ENCODE measurements at places on chromosomes 5 and 9.

GRCh38 chr9:85421641-85422040 lies 320.1 kb downstream of the AGTPBP1 start:
- no peak for DNase-seq

GRCh38 chr9:137250329-137251193 lies 525 bp upstream of the STPG3 start:
- DNase-seq = no peak

DNA sequence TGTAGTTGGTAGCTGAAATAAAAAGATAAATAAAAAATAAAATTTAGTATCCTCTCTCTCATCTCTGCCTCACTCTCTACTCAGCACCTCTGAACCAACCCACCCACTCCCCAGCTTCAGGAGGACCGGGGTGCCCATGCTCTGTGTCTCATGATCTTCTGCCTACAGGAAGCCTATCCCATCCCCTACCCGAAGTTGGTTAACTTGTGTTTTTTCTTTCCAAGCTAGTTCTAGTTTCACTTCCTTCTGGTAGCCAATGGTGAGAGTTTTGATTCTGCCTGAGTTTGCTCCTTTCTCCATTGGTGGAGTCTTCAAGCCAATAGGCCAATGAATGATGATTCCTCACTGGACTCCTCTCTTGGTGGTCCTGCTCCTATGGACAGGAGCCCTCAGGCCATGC lies 32.1 kb downstream of the SNX24 start:
- DNase-seq = no peak

DNA sequence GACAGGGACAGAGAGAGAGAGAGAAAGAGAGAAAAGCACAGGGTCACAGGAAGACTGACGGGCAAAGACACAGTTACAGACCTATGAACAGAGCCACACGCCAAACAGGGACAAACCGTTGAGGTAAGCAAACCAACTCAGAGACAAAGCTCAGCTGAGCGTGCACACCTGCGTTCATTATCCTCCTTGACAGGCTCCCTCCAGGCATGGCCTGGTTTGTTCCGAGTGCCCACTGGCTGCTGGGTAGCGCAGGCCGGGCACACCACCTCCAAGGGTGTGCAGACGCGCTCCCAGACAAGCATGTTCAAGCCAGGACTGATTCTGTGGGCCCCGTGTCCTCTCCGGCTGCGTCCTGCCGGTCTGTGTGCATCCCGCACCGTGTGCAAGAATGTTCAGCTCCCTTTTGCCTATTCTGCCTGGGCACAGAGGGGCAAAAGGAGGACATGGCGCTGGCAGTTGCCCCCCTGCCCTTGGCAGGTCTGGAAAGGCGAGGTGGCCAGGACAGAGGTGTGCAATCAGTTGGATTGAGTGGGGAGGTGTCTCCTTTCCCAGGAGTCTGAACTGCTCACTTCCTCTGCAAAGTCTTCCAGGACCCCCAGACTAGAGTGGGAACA lies 467 bp upstream of the SMIM32 start:
- no peak for DNase-seq

DNA sequence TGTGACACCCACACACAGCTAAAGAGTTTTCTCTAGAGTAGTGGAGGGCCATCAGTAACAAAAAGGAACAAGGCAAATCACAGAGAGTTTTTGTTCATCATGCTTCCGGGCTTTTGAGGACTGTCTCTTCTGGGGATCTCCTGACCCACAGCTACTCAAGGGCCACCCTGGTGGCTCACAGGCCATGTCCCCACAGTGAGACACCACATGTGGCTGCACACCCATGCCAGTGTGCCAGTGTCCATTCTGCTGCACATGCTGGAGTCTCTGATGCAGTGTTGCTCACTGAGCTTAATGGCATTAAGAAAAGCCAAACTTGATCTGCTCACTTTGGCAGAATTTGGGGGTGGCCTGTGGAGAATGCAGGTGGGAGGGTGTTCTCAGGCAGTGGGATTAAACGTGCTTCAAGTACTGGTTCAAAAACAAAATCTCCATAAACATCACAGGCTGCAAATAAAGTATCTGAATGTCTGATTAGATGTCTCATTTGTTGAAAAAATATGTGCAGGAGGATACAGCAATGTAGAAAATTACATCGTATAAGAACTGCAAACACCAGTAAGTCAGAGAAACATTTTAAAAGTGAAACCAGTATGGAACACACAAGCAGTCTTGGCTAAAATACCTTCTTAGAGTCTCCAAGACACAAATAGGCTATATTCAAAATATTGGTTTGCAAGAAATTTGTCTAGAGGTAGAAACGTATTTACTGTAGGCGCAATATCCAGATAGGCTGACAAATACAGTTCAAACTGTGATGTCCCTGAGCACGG lies 11.0 kb downstream of the FREM1 start:
- DNase-seq = no peak

DNA sequence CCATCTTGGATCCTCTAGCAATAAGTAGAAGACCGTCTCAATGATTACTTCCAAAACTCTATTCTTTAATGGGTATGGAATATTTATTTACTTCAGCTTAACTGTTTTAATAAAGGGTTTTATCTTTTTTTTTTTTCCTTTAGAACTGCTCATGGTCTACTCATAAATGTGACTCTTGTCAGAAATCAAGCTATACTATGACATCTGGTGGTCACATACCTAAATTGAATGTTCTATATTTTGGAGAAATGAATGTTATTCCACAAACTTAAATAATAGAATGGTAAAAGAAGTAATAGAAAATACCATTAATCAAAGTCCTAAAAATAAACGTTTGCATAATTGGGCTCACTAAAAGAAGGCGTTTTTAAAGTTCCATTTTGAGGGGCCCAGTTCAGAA lies 131.2 kb upstream of the PLCXD3 start:
- no peak for DNase-seq

DNA sequence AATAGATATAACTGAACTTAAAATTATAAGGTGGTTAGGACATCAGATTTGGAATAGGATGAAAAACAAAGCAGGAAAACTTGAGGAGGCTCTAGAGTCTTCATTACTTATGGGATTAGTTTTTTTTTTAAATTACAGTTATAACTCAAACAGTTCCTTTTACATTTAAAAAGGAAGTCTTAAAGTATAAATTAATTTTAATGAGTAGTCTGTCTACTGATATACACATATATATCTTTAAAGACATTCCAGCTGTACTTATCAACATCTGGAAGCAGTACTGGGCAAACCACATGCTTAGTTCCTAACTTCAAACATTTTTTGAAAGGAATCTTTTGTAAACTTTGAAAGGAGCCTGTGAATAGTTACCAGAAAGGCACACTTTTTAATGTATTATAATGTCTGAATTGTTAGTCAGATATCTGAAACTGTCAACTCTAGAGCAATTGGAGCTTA lies 6.0 kb downstream of the ACTBL2 start:
- no peak for DNase-seq

DNA sequence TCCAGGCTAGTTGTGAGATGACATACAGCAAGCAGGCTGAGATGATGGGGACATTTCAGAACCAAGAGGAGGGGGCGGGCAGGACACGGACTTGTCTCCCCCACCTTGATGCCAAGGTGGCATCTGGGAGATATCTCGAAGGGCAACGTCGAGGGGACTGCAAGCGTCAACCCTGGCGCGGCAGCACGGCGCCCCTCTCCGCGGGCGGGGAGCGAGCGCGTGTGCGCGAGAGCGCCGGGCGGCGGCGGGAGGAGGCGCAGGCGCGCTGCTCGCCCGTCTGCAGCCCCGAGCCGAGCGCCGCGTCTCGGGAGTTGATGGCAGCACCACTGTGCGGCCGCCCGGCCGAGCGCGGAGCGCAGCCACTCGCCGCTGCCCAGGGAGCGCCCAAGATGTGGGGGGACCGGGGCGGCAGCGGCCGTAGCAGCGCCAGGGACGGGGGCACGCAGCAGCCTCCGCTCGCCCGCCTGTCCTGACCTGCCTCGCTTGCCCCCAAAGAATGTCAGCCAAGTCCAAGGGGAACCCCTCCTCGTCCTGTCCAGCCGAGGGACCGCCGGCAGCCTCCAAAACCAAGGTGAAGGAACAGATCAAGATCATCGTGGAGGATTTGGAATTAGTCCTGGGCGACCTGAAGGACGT lies at the start of gene PRR16:
TSS of gene PRR16 (plus strand) at position 310 of the 636 bp plus-strand sequence.
- DNase-seq = no peak

DNA sequence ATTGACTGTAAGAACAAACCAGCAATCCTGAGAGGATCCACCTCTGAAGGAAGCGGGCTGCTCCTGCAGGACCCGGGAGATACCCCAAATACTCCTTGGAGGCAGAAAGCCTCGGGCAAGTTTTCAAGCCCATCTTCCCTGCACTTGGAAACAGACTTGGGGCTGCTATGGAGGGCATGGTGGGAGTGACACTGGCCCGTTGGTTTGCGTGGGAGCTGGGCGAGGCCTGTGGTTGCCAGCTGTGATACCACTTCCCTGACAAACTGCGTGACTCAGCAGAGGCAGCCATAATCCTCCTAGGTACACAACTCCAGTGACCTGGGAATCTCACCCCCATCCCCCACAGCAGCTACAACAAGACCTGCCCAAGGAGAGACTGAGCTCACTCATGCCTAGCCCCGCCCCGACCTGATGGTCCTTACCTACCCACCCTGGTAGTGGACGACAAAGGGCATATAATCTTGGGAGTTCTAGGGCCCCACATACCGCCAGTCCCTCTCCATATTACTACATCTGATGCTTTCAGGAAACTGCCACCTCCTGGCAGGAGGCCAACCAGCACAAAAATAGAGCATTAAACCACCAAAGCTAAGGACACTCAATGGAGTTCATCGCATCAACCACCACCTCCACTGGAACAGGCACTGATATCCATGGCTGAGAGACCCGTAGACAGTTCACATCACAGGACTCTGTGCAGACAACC lies 38.1 kb upstream of the VLDLR start:
- no peak for DNase-seq

DNA sequence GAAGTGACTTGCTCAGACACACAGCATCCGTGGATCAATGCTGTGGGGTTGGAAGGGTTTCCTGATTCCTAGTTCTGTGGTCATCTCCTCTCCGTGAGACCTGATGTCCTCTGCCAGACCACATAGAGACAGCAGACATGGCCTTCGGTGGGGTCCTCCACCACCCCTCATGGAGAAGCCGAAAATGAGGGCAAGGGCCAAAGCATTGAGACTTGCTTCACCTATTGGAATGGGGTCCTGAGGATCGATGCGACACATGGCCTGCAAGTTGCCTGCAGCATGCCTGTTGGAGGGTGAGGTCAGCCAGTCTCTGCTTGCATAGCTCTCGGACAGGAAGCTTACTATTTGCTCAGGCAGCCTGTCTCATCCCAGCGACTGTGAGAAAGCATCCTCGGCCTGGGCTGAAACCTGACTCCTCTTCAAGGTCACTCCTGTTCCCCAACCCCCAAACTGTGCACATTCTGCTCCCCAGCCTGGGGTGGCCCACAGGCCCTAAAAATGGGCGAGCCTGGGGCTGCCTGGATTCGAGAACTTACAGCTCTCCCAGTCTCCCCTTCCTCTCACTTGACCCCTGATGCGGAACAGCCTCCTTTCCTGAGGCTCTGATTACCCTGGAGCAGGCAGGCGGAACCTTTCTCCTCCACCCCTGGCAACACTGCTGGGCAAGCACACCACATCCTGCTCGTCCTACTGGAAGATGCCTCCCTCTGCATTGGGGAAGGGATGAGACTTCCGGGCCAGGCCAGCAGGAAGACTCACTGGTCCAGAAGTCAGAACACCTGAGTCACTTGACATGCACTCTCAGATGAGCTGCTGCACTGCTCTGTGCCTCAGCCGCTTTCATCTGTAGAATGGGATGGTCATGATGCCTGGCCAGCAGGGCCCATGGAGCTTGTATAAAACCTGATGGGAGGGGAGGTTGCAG lies 186.9 kb downstream of the RGS3 start:
- DNase-seq = no peak

DNA sequence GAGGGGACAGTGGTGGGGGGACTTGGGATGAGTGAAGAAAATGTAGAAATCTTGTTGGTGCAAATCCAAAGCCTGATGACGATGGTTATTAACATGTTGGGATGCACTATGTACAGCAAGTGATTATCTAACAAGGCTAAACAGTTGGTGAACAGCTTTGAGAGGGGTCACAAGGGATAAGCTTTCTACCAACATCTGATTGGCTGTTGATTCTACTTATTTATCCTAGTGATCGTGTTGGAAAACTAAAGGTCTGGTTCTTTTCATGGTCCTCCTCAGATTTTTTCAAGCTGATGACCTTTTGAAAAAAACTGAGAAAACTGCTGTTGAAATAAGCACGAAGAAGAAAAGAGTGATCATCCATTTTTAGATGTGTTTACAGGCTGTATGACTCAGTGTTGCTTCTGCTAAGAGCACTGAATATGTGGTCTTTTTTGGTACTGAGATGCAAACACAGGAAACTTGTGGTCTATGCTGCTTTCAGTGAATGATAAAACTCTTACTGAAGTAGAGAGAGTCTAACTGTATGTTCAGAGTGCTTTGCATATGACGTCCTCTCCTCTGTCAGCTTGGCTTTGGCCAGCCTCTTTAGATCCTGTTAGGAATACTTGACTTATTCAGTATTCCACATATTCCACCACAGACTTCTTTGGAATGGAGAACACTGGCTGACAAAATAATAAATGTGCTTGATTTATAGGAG lies 174.8 kb downstream of the SLF1 start:
- no peak for DNase-seq

DNA sequence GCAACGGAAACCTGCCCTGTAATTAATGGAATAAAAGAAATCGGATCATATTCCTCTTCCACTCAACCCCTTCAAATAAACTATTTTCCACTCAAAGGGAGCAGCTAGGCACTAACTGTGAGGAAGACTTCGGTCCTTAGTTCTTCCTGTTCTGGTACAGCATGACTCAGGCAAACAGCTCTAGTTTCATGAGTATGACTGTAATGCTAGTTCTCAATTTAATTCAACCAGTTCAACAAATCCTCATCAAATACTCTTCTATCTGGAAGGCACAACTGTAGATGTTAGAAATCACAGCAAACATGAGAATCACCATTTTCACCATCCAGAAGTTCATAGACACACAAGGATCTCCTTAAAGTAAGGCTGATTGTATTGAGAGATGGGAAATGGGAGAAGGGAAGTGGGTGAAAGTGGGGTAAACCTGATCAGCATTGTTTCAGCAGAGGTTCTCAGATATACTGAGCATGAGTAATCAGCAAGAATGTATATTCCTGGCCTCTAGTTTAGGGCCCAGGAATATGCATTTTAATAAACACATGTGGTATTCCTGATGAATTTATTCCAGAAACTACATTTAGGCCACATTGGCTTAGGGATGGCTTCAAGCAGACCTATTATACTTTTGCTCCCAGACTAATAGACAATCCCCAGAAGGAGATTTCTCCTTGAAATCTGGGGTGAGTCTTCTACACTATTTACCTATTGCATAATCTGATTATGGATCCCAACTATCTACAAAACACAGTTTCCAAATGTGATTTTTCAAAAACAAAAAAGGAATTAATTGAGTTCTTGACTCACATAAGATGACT lies 141.1 kb upstream of the SLC12A2 start:
- no peak for DNase-seq

DNA sequence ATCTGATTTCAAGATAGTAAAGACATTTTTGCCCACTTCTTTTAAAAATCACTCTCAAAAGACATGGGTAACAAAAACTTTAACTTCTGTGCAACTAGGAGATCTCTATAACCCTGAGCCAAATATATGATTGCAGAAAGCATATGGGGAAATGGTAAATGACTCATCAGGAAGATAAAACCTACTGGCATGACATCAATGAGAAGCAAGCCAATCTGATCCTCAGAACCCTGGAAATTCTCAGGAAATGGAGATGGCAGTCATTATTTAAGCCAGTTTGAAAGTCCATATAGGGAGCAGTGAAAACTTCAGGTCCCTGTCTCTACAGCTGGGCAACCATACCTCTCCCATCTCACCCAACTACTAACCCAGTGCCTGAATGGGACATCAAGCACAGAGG lies 249.7 kb upstream of the NREP start:
- no peak for DNase-seq

Measured in T-cell (primary cell).